Eye (tissue), 1 donor: ENCODE measurements at places on chromosomes 6 and 20.

DNA sequence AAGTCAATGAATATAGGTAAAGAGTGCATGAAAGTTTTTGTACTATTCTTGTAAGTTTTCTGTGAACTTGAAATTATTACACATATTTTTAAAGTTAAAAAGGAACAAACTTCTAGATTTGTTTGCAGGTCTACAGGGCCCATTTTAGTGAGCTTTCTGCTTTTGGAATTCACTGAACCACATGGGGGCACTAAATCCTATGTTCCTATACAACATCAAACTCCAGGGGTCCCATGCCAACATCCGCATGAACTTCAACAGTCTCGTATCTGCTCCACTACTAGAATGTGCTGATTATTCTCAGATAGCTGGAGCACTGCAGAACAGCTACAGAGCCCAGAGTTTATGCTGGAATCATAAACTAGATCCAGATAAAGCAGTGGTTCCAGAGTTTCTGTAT is 347.9 kb upstream of the SPTLC3 start:
- DNase-seq, result peak; percentile 73

GRCh38 chr6:53833155-53833554 is 38.4 kb downstream of the LRRC1 start:
- peak; percentile 51 for DNase-seq

GRCh38 chr6:43616725-43617472 is 12.2 kb downstream of the GTPBP2 start:
- DNase-seq, result no peak

DNA sequence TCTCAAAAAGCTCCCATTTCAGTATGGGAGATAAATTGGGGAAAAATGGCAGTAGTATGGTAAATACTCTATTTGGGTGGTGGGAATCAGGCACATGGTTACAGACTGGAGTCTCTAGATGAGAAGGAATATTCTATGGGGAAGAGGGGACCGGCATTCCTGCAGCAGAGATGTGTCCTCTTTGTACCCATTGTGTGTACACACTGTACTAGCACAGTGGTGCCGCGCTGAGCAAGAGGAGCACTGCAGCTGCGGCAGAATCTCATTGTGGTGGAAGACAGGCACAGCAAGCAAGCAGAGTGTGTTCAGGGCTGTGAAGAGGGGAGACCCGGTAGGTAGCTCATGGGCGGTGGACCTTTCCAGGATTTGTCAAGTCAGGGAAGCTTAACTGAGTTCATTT is 13.0 kb downstream of the AFDN start:
- DNase-seq, result no peak

DNA sequence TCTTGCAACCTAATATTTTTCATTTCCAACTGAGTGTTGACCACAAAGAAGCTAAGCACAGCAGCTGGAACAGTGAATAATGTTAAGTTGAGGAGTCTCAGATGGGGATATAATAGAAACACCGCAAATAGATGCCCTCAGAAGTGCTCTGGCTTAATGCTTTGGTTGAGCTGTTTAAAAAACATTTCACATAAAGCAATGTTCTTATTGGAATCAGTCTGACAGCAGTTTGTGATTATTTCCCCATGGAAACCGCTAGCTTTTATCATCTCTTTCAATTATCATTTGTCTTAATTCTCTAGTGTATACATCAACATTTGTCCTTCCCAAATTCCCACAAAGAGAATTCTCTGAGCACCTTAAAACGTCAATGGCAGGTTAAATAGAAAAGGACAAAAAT is 30.8 kb downstream of the METTL24 start:
- no peak for DNase-seq

- DNase-seq, result peak; percentile 68
These were observed 14.5 kb downstream of the BCL2L1 start for GRCh38 chr20:31707994-31708735.

DNA sequence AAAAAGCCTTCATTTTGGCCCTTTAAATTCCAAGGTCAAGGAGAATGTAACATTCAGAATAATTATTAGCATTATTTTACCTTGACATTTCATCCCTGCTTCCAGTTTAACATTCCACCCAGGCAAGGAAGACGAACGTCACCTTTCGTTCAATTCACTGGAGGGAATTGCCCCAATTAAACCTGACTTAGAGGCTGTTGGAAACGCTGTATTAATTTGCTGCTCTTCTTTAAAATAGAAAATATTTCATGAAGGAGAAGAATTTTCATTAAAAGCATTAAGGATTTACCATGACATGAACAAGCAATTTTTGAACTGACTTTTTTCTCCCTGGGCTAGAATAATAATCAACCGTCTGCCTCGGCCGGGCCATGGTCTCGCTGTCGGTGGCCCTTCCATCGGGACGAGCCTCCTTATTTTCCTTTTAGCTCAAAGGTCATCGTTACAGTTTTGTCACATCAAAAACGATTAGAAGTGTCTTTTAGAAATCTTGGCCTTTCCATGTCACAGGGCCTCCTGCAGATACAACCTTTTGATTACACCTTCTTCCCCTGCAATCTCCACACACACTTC is 282.9 kb upstream of the SOX4 start:
- peak; percentile 73 for DNase-seq

DNA sequence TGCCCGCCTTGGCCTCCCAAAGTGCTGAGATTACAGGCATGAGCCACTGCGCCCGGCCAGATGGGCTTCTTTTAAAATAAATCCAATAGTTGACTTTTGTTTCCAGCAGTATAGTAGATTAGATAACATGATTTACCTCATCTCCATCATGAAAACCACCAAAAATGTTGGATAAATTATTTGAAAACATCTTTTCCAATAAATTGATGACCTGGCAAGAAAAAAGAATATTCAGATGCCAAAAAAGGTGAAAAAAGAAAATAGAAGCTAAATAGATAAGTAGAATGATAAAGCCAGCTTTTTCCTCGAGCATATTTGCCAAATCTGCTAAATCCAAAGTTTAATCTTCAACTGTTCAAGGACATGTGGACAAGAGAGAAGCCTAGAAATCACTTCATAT is 109.2 kb downstream of the PHF3 start:
- no peak for DNase-seq

DNA sequence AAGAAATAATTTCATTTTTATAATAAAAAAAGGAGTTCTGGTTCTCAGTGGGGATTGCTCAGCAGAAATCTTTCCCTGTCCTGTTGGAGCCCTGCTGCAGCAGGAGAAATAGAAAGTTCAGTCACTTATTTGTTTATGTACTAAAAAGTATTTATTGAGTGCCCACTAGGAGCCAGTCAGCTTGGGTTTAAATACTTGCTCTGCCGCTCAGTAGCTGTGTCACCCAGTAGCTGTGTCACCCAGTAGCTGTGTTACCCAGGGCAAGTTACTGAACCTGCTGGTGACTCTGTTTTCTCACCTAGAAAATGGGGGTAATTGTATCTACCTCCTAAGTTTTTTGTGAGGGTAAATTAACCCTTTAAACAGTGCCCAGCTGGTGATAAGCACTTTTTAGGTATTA is 32.9 kb downstream of the FOXF2 start:
- no peak for DNase-seq

- DNase-seq, result peak; percentile 72
These were observed 5.9 kb downstream of the NHSL1 start for GRCh38 chr6:138493413-138493812.

GRCh38 chr6:106477790-106478189 is 117.3 kb downstream of the CRYBG1 start:
- no peak for DNase-seq

GRCh38 chr6:116156405-116157326 is 30.7 kb upstream of the COL10A1 start:
- no peak for DNase-seq

- no peak for DNase-seq
These were observed 7.9 kb upstream of the HLA-E start for GRCh38 chr6:30481211-30481964.

DNA sequence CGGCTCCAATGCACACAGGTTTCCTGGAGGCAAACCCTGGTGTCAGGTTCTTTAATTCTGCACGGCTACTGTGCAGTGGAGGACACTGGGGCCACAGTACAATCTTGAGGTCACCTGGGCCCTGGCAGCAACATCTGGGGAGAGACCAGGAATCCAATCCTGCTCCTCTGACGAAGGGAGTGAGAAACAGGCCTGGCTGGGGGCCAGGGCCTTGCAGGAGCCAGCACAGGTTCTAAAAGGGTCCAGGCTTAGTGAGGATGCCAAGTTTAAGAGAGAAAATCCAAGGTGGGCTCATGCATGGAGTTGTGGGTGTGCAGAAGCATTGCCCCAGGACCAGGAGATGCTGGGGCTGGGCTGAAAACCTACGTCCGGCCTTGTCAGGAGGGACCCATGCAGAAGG is 12.6 kb upstream of the THBS2 start:
- DNase-seq, result no peak

- no peak for DNase-seq
These were observed 91.2 kb upstream of the EEF1E1 start for GRCh38 chr6:8193541-8193940.

GRCh38 chr6:44315516-44315915 is 2.4 kb upstream of the AARS2 start:
- no peak for DNase-seq

- no peak for DNase-seq
These were observed 271.2 kb upstream of the THEMIS start for GRCh38 chr6:128172081-128172480.

DNA sequence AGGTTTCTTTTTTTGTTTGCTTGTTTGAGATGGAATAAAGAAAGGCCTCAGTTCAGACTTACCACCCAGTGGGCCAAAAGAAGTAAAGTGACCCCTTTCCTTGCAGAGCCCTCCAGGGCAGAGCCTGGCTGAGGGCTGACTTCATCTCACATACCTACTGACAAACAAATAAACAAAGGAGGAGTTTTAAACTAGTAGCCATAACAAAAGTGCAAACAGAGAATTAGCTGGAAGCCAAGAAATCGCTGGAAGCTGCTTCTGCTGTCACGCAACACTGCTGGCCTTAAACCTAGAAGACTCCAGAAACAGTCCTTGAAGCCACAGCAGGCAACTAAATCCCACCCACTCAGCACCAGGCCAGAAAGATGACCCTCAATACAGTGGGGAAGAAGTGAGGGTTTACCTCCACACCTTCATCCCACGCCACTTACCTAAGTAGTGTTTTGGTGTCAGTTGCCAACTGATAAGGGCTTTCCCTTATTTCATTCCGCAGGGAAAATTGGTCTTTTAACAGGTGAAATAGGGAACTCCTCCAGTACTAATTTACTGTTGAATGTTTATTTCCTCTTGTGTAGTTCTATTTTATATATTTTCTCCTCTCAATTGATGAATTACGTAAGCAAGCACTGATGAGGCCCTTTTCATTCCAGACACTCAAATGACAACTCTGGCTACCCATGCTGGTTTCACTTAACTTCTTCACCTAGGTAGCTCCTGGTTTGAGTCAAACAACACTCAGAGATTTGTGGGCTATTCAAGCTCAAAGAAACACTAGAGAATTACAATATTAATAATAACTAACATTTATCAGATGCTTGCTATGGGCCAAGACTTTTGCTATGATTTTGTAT is 46.2 kb downstream of the EDN1 start:
- DNase-seq, result no peak
